A549 treated with ZK216348 at 1 μM for 4 hours (cell line): ENCODE measurements at places on chromosomes 3 and 15. TPM values are rescaled to one million over a fixed set of nuclear protein-coding genes. Genes with fewer than 3 reads are reported as not detected.

Gene SERINC4
- 0.11 TPM in 1 of 5 replicates, not detected in the others for total RNA-seq

Gene CEMIP
- 0.82 to 1.8 TPM (median 1.2 TPM) in 5 replicates for total RNA-seq

Gene EPHA6
- 0.19 TPM in 2 of 5 replicates, not detected in the others for total RNA-seq

Gene PRSS50
- not detected in 5 replicates for total RNA-seq

Gene ITGB5
- 348 to 453 TPM (median 414 TPM) in 5 replicates for total RNA-seq

Gene CAPN7
- total RNA-seq: 17.5 to 29.2 TPM (median 23.6 TPM) in 5 replicates

Gene RAD18
- total RNA-seq: 9.4 to 22.4 TPM (median 14.9 TPM) in 5 replicates

Gene IGSF10
- total RNA-seq: 0.25 to 0.72 TPM (median 0.54 TPM) in 5 replicates

Gene PCLAF
- total RNA-seq: 110 to 249 TPM (median 145 TPM) in 5 replicates

Gene LRRN1
- total RNA-seq: not detected in 5 replicates

Gene ANKUB1
- not detected in 5 replicates for total RNA-seq

Gene EFHB
- 0.53 to 1.6 TPM (median 0.75 TPM) in 5 replicates for total RNA-seq

Gene SAMMSON
- total RNA-seq: not detected in 5 replicates

Gene PLSCR5
- not detected in 5 replicates for total RNA-seq

Gene RPP25
- total RNA-seq: 20.2 to 29.5 TPM (median 28.6 TPM) in 5 replicates

Gene NKIRAS1
- total RNA-seq: 7.9 to 10.7 TPM (median 9.5 TPM) in 5 replicates

Gene PLS1
- total RNA-seq: 9.1 to 15.7 TPM (median 12.2 TPM) in 5 replicates

Gene C3orf20
- not detected in 5 replicates for total RNA-seq

Gene LDHAL6B
- not detected in 5 replicates for total RNA-seq

Gene CPB1
- total RNA-seq: not detected in 5 replicates

Gene ZNF80
- total RNA-seq: not detected in 5 replicates

Gene NPAP1
- total RNA-seq: not detected in 5 replicates

Gene CELSR3
- 2.5 to 5.7 TPM (median 5.1 TPM) in 5 replicates for total RNA-seq
